Pancreas (tissue), 10 donors: ENCODE measurements at places on chromosomes 13 and 19. TPM values are rescaled to one million over a fixed set of nuclear protein-coding genes. Genes with fewer than 3 reads are reported as not detected.

- DNase-seq: no peak
These were observed 1.8 kb downstream of the TMEM91 start for GRCh38 chr19:41377977-41378709.

- DNase-seq: no peak
These were observed 6.5 kb downstream of the EPS15L1 start for GRCh38 chr19:16465239-16465638.

The ZSCAN22 gene
- 2.0 TPM for total RNA-seq

The PTPRH gene
- 5.1 TPM for total RNA-seq

DNA sequence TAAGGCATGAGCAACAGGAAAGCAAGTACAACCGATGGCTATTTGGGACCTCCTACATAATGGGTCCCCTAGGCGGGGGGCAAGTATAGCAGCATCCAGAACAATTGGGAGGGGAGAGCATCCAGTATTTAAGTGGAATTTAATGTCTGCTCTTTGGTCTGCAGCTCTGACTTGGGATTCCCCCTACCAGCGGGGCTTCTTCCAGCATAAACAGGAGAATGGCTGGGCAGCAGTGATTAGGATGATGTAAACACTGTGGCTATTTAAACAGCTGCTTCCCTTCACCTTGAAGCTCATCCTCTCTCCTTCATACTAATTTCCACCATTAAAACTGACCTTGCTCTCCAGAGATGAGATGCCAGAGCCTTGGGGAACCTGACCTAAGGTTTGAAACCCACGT, 73.9 kb upstream of the OXGR1 start:
- no peak for DNase-seq

DNA sequence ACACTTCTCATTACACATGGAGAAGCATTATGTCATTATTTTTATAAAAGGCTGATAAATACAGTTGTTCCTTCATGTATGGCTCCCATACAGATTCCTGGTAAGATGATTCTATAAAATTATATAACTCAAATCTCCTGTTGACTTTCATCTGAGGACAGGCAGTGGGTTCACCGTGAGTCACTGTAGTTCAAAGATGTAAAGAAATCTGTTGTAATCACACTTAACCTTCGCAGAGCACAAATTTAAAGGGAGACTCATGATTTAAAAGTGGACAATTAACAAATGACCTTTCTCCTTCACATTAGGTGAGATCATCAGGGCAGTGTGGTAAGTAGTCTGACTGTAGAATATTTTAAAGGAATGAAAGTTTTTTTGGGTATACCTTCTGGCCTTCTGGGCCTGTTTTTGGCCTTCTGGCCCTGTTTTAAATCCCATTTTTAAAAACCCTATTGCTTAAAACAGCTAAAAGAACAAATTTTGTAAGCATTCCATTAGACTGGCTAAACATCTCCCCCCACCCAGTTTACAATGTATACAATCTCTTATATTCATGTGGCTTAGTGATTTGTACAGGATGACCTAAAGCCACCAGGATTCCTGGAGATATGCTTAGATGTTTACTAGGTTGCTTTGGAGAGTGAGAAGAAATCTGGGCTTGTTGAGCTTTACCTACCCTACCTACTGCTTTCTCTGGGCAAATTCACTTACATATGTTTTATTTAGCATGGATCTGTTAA, 171.2 kb downstream of the ITGBL1 start:
- no peak for DNase-seq

GRCh38 chr19:19110410-19111135, 27.7 kb downstream of the TMEM161A start:
- no peak for DNase-seq

DNA sequence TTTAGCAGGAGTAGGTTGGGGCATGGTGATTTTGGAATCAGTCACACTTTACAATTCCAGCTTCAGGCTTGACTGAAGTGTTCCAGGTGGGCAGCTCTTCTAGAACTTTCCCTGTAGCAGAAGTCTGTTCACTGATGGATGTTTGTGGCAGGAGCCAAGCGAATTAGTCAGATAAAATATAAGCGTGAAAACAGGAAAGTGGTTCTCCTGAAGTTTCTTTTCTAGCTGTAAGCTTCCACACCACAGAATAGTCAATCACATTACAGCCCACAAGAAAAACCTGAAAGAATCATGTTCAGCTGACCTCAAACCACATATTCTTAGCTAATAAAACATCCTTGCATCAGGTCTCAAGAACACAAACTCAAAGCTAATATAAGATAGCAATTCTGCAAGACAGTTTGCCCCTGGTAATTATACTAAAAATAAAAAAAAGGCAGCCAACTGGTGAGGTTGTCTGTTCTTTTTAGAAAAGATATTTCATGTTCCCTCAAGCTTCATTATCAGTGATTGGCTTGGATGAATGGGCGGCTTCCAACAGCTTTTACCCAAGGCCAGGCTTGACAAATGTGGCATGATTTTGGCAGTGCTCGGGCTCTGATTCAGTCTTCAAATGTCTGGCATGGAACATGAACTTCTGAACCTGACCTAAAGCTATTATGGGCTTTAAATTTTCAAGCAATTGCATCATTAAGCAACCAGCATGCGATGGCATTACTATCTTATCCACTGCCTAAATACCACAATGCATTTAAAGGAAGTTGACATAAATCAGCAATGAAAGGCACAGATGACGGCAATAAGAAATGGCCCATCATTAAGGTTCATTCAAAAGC, 136.8 kb downstream of the DCLK1 start:
- DNase-seq: peak; percentile 48

GRCh38 chr19:29233591-29233990, 20.6 kb upstream of the UQCRFS1 start:
- DNase-seq: no peak

- DNase-seq: peak; percentile 61
These were observed 9.3 kb downstream of the ZNF787 start for GRCh38 chr19:56111601-56112312.

GRCh38 chr19:6837525-6837924, 49.9 kb upstream of the ADGRE1 start:
- no peak for DNase-seq

DNA sequence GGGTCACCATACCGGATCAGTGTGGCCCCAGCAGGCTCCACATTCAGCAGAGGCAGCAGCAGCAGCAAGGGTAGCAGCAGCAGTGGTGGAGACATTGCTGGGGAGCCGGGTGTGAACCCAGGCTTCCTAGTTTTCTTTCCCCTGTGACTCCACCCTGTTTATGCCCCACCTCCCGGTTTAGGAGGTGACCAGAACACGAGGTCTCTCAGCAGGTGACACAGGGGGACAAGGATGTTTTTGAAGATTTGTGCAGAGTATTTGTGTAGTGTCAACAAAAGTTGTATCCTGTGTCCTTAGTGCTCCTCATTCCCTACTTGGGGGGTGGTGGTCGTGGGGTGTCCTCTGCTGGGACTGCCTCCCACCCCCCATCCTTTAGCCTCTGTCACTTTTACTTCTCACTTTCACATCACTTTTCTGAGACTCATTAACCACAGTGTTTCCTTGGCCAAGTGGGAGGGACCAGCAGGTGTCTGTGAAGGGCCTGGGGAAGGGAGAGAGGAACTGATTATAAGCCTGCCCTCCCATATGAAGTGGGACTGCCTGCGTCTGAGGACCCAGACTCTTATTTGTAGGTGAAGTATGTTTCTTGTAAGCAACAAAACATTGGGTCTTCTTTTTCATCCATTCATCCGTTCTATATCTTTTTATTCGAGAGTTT, 15.6 kb upstream of the KCNC3 start:
- no peak for DNase-seq

DNA sequence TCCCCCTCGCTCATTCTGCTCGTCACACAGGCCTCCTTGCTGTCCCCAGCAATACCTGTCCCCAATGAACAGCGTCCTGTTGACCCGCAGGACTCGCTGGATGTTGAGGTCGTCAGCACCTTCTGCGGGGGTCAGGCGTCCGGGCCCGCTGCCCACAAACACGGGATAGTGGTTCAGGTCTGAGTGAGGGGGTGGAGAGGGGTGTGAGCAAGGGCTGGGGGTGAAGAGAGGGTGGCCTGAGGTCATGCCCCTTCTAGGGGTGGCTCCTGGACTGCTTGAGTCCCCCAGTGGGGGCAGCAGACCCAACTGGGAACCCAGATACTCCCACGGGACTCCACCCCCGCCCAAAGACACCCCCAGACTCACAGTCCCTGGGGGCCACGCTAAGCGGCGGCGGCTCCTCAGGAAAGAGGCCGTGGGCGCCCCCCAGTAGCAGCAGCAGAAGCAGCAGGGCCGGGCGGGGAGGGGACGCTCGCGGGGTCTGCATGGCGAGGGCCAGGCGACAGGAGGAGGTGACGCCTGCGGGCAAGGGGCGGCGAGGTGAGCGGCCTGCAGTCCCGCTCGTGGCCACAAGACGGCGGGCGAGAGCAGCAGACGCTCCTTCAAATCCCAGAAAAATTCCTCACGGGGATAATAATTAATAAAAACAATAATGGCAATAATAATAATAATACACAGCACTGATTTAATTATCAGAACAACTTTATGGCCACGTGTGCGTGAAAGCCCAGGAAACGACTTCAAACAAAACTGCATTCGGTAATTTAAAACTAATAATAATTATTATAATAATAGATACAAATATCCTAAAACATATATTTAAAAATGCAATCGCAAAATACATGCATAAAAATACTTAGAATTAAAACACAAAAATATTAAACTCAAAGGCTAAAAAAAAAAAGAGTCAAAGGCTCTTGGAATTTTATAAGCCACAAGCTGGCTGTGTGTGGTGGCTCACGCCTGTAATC, 1.2 kb downstream of the SEMA6B start:
- DNase-seq: no peak

DNA sequence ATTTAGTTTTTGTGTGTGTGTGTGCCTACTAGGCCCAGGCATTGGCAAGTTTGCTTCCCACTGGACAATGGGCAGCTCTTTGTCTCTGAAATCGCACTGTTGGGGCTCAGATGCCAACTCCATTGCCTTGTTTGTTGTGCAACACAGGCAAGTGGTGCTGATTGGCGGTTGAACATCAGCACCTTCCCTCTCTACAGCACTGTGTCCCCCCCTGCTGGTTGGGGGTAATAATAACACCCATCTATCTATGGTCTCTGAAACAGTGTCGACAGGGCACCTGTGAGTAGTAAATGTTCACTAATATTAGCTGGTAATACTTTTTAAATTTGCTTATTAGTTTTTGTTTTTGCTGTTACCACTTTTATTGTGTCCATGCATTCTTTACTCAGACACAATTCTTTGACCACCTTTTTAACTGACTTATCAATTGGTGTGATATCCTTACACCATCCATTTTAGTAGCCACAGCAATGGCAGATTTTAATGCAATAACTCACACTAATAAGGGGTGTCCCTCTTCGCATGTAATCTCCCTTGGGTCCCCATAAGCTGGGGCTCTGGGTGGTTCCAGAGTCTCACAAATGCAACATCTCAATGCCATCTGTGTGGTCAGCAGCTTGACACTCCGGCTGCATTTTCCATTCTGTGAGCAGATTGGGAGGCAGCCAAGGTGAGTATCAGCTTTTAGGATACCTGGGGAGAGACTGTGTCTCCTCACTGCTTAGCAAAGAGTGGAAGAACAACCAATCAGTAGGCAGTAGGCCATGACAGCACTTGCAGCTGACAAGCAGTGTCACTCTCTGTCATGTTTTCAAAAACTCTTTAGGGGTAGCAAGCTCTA, 47.7 kb upstream of the UQCRFS1 start:
- DNase-seq: no peak

The VRK3 gene
- total RNA-seq: 14.4 TPM

- DNase-seq: no peak
These were observed 92.6 kb upstream of the TSC22D1 start for GRCh38 chr13:44668688-44669087.

DNA sequence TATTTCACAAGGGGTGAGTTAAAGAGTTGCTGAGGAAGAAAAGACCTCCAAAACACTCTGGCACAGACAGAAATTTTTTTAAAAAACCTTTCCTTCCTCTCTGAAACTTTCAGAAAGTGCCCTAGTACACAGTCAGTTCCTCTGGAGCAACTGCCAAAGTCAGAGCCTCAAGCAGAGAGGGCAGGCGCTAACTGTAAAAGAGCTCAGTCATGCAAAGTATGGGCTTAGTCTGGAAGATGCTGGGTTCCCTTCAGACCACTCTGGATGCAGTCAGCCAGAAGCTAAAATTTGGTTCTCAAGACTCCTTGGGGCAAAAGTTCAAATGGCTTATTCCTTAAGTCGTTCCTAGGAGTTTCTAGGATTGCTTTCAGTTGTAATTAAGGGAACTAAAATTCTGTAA, 671.6 kb downstream of the PCDH9 start:
- DNase-seq: no peak

- no peak for DNase-seq
These were observed 511.8 kb upstream of the NBEA start for GRCh38 chr13:34430294-34430693.

The IL17D gene
- 0.43 TPM for total RNA-seq

GRCh38 chr19:5122671-5123409, 153.9 kb downstream of the KDM4B start:
- no peak for DNase-seq

DNA sequence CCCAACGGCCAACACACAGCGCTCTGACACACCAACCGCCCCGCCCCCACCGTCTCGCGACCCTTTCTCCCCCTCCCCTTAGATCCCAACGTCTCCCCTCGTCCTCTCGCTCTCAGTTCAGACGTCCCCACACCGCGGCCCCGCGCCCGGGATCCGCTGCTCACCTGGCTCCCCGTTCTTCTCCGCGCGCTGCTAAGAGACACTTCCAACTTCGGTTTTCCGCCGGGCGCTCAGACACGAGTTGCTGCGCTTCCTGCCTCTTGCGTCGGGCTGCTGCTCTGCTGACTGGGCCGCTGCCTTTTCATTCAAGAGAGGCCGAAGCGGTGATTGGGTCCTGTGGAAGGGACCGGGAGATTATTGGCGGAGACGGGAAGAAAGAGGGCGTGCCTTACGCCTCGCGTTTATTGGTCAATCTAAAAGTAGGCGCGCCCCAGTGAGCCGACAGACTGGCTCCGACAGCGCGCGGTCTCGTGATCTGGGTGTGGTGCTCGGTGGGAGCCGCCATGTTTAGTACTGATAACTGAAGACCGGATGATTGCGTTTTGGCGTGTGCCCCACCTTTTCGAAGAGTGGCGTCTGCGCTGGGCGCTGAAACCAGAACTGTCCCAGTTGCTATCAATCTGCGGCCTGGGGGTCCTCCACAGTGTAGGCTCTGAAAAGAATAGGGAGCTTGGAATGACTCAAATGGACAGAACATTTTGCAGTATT, at the start of gene DDX39A:
Gene DDX39A, minus strand, starts transcription at position 236 of the 708 bp plus-strand sequence. CDS start 6,121 bp downstream, outside the sequence.
- peak; percentile 97 for DNase-seq

The HSPBP1 gene
- total RNA-seq: 16.6 TPM

The ZNF253 gene
- total RNA-seq: 5.1 TPM

- DNase-seq: no peak
These were observed 499 bp downstream of the LSM7 start for GRCh38 chr19:2327773-2328400.

- no peak for DNase-seq
These were observed 19.3 kb downstream of the COL4A2 start for GRCh38 chr13:110326263-110326904.
